DMS79 treated with DMSO at 0.1 percent for 48 hours (cell line): ENCODE measurements at places on chromosomes 2 and 18.

DNA sequence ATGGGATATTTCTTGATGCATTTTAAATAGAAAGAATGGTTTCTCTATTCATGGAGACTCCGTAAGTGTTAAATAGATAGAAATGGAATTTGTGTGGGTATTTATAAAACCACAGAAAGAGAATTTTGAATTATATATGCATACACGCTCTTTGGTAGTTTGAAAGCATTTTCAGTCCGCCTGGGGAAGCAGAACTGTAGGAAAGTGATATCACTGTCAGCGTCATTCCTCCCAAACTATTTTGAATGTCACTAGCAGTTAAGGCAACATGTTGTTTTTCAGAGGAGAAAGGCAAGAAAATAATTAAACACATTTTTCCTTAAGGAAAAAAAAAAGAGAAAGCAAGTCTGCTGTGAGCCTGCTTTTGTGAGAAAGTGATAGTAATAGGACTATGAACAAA lies 8.7 kb upstream of the ERMN start:
- no peak for DNase-seq

DNA sequence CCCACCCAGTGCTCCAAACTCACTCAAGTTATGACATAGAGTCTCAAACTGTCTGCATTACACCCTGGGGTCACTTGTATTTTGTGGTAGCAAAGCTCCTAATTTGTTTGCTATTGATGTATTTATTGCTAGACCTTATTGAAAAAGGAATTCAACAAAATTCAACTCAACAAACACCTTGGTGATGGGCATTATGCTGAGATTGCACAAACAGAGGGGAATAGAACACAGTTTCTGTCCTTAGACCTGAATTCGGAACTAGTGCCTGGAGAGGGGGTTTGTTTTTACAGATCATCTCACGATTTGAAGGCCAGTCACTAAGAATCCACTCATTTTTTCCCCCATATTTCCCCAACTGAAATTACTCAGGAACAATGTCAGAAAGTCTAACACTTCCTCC lies 53.5 kb upstream of the MAPK4 start:
- no peak for DNase-seq

- peak; percentile 78 for DNase-seq
These were observed 760 bp upstream of the CNOT11 start for GRCh38 chr2:101251844-101252407.

- DNase-seq: no peak
These were observed 560 bp upstream of the SKA1 start for GRCh38 chr18:50374220-50374752.

- no peak for DNase-seq
These were observed 1.8 kb upstream of the CYBRD1 start for GRCh38 chr2:171520471-171520870.
